ENCODE measurements at places on chromosomes 2 and 18.
A peak's percentile ranks its signal among the peaks of the same experiment; 100 is the strongest.

DNA sequence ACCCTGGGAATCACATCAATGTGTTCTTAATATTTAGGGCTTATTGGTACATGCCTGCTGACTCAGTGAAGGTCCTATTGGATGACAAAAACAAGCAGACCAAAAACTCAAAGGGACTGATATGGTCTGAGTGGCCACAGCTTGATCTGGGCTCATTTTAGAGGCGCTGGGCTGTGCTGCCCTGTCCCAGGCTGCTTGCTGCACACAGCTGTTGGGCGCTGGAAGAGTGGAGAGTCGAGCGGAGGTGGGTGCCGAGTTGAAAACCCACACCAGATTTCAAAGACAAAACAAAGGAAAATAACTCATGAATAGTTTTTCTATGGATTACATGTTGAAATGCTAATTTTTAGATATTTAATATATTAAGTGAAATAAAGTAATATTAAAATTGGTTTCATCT lies 68.5 kb downstream of the LONRF2 start:
- DNase-seq: no peak

- DNase-seq: no peak
These were observed 183.4 kb upstream of the FN1 start for GRCh38 chr2:215619022-215619958.

DNA sequence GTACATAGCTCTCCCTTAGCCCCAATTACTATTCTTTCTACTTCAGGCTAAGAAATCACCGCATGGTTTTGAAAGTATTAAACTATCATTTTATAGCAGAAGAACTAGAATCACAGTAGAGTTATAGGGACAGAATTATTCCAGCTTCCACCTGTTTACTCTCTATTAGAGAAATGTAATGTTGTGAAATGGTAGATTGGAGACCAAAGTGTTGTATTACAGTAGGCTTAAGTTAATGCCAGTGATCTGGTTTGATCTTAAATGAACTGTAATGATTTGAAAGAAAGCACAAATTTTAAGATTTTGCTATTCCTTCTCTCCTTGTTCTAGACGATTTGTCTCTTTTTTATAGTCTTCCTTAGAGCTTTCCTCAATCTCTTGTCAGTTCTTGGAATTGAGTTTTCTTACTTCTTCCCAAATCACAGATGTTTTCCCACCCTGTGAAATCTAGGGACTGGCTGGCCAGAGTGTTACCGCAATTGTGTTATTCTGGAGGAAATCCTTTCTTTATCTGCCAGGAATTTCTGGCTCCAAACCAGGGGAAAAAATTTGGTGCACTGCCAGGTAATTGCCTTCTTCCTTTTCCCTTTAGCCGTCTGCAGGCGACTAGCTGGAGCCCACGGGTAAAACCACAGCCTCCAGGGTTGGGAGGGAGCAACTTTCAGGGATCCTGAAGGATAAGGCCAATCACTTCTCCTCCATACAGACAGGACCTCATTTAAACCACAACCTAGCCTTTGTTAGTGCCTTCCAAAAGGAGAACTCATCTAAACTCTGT lies 51.7 kb downstream of the NOP58 start:
- no peak for DNase-seq

GRCh38 chr18:23114911-23115310 lies 20.4 kb upstream of the CABLES1 start:
- no peak for DNase-seq

GRCh38 chr2:135473567-135473966 lies 57.5 kb downstream of the ZRANB3 start:
- peak; percentile 16 for DNase-seq

- DNase-seq: no peak
These were observed 134.3 kb upstream of the DSEL start for GRCh38 chr18:67650686-67651385.

DNA sequence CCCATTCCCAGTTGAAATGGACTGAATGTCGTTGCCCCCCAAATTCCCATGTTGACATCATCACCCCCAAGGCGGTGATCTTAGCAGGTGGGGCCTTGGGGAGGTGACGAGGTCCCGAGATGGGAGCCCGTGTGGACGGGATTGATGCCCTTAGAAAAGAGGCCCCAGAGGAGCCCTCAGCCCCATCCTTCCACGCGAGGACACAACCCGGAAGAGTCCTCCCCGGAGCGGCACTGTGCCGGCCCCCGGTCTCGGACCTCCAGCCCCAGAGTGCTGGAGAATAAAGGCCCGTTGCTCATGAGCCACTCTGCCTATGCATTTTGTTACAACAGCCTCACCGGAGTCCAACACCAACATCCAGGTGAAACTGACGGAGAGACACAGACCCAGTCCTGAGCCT lies 30.4 kb upstream of the SALL3 start:
- DNase-seq: no peak

DNA sequence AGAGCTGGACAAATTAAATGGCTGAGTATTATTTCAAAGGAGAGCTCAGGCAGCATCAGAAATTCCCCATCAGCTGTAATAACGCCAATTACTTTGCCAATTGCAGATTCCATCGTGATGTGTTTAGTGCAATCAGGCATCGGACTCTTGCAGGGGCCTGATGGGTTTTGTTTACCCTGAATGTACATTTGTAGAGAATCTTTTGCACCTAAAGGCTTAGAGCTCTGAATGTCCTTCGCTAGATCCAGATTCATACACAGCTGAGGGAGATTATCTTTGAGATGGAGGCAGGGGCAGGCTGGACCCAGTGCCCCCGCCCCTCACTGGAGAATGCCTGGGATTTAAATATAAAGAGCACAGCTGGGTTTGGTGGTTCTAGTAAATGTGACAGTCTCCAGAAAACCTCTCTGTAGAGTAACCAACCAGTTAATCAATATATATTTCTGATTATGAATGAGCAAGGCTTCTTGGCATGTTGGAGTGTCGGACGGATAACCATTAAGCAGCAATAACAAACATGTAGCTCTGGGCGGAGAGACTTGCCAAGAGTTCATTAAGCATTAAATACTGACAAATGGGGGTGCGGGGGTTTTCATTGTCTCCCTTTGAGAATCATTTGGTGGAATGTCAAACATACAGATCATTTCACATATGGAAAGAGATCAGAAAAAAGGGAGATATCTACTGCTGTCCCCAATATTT lies 200.9 kb downstream of the SETBP1 start:
- DNase-seq: no peak

DNA sequence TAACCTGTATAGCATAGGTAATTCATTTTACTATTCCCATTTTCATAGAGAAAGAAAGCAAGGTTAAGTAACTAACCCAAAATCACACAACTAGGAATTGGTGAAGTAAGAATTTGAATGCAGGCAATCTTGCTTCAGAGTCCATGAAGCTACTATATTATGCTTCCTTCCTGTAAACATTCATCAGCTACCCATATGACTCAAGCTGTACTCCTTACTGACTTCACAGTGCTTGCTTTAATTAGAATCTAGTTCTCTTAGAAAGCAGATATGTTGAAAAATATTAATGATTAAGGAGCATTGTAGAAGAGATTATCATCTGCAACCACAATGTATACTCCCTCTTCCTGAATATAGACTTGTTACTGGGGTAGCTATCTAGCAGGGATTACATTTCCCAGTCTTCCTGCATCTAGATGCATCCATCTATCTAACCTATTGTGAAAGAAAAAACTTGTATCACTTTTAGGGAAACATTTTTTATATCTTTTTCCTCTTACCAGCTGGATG lies 961.6 kb upstream of the CHAC2 start:
- DNase-seq: no peak

- no peak for DNase-seq
These were observed 38.4 kb upstream of the ITGAV start for GRCh38 chr2:186551323-186552050.

GRCh38 chr2:23297112-23297511 lies 87.9 kb upstream of the KLHL29 start:
- no peak for DNase-seq

DNA sequence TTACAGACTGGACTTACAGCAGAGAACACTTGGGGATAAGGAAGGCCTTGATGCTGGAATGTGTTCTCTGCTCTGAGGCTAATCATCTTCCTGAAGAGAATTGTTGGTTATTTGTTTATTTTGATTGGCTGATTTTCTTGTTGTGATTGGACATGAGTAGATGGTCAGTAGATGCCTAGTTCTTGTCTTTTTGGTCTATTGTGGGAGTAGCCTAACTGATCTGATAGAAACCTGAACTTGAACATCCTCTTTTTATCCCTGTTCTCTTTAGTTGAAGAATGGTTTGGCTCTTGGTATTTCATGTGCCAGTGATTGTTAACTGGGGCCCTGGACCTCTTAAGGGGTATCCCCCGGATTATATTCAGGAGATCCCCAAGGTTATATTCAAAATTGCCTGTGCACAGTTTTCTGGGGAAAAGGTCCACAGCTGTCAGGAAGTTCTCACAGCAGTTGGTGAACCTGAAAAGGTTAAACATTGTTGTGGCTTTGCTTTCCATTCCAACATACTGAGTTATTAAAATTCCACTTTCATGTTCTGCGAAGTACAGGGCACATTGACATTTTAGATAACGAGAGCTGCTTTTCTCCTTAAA lies 13.6 kb downstream of the TWSG1 start:
- DNase-seq: no peak

GRCh38 chr2:56191617-56192016 lies 7.8 kb downstream of the CCDC85A start:
- no peak for DNase-seq

GRCh38 chr2:64222351-64222750 lies 78.1 kb upstream of the PELI1 start:
- DNase-seq: no peak

DNA sequence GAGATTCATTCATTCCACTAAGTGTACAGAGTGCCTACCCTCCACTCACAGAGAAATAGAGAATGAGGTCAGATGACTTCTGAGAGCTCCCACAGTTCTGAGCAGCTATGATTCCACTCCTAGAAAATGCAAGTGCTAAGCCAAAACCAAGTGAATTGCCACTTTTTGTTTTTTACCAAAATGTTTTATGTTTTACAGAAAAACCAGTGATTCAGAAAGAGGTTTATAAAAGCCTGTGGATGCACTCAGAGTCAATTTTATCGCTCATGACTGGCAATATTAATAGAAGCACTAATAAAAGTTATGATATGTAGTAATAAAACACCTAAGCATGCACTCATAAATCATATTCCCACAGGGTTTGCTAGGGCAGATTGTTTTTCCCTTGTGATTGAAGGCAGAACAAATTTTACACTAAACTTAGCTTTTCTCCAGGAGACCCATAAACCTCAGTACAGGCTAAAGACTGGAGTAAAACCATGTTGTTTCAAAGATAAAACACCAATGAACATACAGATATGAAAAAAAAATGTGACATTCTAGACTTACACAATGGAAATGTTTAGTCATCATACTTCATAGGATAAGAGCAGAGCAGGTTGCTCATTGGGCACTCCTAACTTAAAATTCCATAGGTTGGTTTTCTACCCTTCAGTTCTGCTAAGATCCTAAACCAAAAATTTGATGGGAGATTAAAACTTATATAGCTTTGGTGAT lies 67.5 kb downstream of the PDK1 start:
- DNase-seq: no peak

GRCh38 chr2:98020992-98021713 lies 25.4 kb upstream of the TMEM131 start:
- no peak for DNase-seq

DNA sequence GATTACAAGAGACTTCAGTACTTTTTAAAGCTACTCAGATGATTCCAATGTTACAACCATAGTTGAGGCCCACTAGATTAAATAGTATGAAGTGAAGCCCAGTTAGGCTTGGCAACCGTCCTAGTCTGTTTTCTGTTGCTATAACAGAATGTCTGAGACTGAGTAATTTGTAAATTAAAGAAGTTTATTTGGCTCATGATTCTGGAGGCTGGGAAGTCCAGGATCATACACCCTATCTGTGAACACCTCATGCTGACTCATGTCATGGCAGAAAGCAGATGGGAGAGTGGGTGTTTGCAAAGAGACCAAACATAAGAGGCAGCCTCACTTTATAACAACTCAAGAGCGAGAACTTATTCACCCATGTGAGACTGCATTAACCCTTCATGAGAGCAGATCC lies 63.1 kb downstream of the CCDC150 start:
- DNase-seq: no peak

DNA sequence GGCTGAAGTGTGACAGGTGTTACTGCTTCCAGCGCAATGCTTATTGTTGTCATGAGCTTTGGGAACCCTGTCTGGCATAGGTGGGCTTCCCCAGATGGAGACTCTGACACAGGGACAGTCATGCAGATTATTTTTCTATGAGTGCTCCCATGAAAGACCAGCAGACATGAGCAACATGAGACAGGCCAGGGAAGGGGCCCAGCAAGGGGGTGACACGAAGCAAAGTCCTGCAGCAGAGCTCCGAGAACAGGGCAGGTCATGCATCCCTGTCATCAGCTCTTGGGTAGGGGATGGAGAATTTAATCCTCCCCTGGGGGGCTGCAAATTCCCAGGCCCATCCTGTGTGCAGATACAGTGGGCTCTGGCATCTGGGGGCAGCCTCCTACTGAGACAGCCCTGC lies 77.4 kb downstream of the CTAGE1 start:
- no peak for DNase-seq

GRCh38 chr2:44817673-44818335 lies 123.7 kb upstream of the SIX3 start:
- DNase-seq: no peak

- peak; percentile 22 for DNase-seq
These were observed 81.5 kb upstream of the LDLRAD4 start for GRCh38 chr18:13136904-13137669.

DNA sequence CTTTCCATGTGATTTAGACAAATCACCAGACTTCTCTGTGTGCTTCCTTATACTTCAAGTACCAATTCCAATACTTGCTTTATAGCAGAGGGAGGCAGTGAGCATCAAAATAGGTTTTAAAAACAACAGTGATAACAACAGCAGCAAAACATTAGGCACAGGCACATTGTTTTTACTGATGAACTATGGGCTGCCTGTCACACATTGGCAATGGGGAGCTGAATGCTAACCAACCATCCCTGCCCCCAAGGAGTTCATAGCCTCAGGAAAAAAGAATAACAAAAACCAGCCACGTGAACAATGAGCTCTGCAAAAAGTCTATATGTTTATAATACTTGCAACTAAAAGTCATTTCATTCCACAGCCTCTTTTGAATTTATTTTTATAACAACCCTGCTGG lies 287.9 kb upstream of the TRIB2 start:
- no peak for DNase-seq

DNA sequence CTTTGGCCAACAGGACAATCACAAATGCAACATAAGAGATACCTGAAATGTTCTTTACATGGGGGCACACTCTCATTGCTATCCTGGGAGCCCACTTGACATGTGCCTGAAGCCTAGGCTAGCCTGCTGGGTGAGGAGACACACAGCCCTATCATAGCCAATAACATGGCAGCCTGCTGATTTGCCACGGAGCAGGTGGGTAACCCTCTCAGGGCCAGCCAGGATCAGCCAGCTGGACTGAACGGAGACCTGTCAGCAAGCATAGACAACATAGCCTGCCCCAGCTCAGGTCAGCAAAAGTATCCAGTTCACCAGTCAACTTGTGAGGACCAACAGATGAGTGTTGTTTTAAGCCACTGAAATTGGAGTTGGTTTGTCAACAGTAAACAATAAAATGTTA lies 566.5 kb downstream of the DCDC2C start:
- DNase-seq: no peak

- no peak for DNase-seq
These were observed 61.1 kb upstream of the RND3 start for GRCh38 chr2:150548527-150548926.

Measured in CD4-positive, alpha-beta T cell treated with Interleukin-2 at 100 ng/mL for 4 hours (primary cell).